ENCODE measurements at places on chromosomes 2 and 18. TPM values are rescaled to one million over a fixed set of nuclear protein-coding genes. Genes with fewer than 3 reads are reported as not detected.

NAPG gene
- 33.6 TPM for total RNA-seq

CHN1 gene
- 32.3 TPM for total RNA-seq

MOCOS gene
- 1.7 TPM for total RNA-seq

PSD4 gene
- 3.4 TPM for total RNA-seq

DNA sequence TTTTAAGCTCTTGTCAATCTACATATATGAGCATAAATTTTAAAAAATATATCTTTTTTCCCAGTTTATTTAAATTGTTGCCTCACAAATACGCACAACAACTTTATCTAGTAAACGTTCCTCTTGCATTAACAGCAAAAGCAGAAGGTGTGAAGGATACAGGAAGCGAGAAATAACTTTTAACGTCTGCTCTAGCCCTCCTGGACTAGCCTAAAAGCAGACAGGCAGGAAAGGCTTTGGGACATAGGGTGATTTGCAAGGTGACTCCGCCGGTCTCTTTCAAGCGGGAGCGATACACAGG, 434 bp upstream of the DUSP19 start:
- H3K27ac ChIP-seq: peak overlapping the region; percentile 87
- no peaks in the 10 kb centered on the region for H3K27me3 ChIP-seq

DNA sequence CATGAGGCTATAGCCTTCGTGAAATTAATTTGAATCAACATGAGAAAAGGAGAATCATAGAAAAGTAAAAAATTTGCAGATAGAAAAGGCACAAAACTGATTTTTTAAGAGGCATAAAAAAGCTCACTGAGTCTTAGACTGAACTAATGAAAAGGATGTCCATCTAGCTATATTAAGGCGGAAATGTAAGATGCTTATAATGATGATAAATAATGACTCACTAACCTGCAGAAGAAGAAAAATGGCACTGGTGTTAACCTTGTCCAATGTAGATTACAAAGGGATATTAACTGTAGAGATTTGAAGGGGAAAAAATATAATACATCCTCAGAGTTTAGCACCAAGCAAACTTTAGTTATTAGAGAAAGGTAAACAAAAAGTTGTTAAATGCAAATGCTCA, 1098.0 kb upstream of the DDX18 start:
- H3K4me3 ChIP-seq: no peak overlapping the region
- no peak overlapping the region for H3K27ac ChIP-seq
- H3K36me3 ChIP-seq: no peaks in the 10 kb centered on the region

- no peaks in the 10 kb centered on the region for H3K36me3 ChIP-seq
- no peak for DNase-seq
- no peaks in the 10 kb centered on the region for H3K4me1 ChIP-seq
- H3K4me3 ChIP-seq: no peak overlapping the region
- no peaks in the 10 kb centered on the region for H3K27me3 ChIP-seq
Measured at GRCh38 chr18:47331026-47331425, 79.6 kb upstream of the SKOR2 start.

DNA sequence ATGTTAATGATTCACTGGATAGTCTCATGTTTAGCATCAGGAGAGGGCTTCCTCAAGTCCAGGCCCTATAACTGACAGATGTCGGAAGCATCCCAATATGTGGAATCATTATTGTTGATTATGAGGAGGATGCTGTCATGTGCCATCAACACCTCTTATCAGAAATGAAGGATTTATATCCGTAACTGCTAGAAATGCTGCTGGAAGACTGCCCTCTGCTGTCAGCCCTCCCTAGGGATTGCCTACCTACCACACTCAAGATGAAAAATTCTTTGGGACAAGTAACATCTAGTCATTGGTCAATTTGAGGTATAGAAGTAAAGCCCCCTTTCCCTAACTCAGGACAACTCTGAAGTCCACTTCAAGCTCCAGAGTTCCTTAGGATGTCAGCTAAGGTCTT, 1166.5 kb upstream of the NXPH2 start:
- DNase-seq: no peak
- H3K27me3 ChIP-seq: no peaks in the 10 kb centered on the region
- no peak overlapping the region for H3K4me3 ChIP-seq
- no peak overlapping the region for H3K27ac ChIP-seq
- no peaks in the 10 kb centered on the region for H3K36me3 ChIP-seq

GRCh38 chr2:8327371-8328100, 354.3 kb upstream of the ID2 start:
- H3K4me1 ChIP-seq: no peaks in the 10 kb centered on the region
- H3K27ac ChIP-seq: no peak overlapping the region

DNA sequence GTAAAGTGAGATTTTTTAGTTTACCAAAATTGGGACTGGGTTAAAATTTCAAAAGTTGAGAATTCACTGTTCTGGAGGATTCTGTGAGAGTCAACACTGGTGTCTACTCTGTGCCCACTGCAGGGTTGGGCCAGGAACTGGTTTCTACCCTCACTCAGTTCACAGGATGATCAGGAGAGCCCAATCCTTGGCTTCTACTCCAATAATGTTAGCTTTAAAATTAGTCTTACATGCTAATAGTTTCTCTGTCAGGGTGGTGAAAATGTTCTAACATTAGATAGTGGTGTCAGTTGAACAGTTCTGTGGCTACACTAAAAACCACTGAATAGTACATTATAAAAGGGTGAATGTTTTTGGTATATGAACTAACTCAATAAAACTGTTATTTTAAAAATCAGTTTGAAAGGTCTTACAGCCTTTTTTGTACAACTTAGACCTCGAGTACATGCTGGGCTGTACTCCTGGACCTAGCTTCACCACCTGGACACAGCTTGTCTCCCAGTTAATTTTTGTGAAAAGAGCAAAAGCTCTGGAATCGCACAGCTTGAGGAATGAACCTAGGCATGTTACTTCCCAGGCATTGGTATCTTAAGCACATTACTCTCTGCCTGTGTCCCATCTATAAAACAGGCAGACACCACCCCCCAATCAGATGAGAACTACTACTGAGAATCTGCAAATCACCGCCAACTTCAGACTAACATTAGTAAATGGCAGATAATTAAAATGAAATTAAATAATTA, 44.4 kb downstream of the ACVR1 start:
- H3K27me3 ChIP-seq: no peaks in the 10 kb centered on the region
- no peaks in the 10 kb centered on the region for H3K36me3 ChIP-seq
- DNase-seq: peak; percentile 57
- no peak overlapping the region for H3K4me3 ChIP-seq
- H3K27ac ChIP-seq: peak overlapping the region; percentile 66
- peaks cover 18% of the 10 kb centered on the region for H3K4me1 ChIP-seq

All from esophagus muscularis mucosa (tissue), 4 donors.